Kidney (tissue), 22 donors: ENCODE measurements at places on chromosomes 13 and 19. TPM values are rescaled to one million over a fixed set of nuclear protein-coding genes. Genes with fewer than 3 reads are reported as not detected.

Gene CASP14
- 0.16 TPM for total RNA-seq

Gene ZNF772
- 20.0 TPM for total RNA-seq

Gene ZNF44
- total RNA-seq, result 35.5 TPM

Gene ZNF850
- 4.2 TPM for total RNA-seq

Gene LILRB2
- 11.5 TPM for total RNA-seq

Gene GAPDHS
- total RNA-seq, result not detected

- H3K4me1 ChIP-seq, result no peaks in the 10 kb centered on the region
- H3K36me3 ChIP-seq, result no peaks in the 10 kb centered on the region
- no peaks in the 10 kb centered on the region for H3K27me3 ChIP-seq
- H3K4me3 ChIP-seq, result no peak overlapping the region
- DNase-seq, result no peak
- H3K27ac ChIP-seq, result no peak overlapping the region
Observed at GRCh38 chr19:35879068-35879467, 10.7 kb downstream of the APLP1 start.

DNA sequence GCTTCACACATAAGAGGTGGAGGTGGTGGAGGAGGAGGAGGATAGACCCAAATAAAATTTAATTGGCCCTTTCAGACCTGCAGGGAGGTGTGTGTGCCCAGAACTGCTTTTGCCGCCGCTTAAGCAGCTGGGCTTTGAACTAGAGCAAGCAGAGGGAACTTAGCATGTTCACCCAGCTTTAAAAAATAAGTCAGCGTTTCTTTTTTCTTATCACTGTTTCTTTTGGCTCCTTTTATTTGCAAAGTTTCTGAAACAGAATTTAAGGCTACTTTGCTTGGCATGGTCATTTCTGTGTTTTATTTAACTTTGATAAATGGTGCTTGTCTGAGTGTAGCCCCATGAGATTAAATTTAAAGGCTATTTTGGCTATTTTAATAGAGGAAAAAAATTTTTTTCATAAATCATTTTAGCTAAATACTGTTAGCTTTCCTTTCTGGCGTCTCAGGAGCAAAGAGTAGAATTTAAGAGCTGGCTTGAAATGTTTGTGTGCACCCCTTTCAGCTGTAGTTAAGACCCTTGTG is 43.3 kb upstream of the RNF113B start:
- peaks cover 33% of the 10 kb centered on the region for H3K4me1 ChIP-seq
- DNase-seq, result no peak
- H3K27me3 ChIP-seq, result no peaks in the 10 kb centered on the region
- H3K36me3 ChIP-seq, result peaks cover 8% of the 10 kb centered on the region
- no peak overlapping the region for H3K4me3 ChIP-seq
- peak overlapping the region; percentile 42 for H3K27ac ChIP-seq

- no peak for DNase-seq
- H3K27ac ChIP-seq, result no peak overlapping the region
- no peaks in the 10 kb centered on the region for H3K36me3 ChIP-seq
- no peaks in the 10 kb centered on the region for H3K27me3 ChIP-seq
- H3K4me1 ChIP-seq, result no peaks in the 10 kb centered on the region
Observed at GRCh38 chr19:21694171-21694906, 73.0 kb downstream of the ZNF100 start.

GRCh38 chr13:43196086-43196621 is 172.8 kb downstream of the DNAJC15 start:
- no peaks in the 10 kb centered on the region for H3K36me3 ChIP-seq
- DNase-seq, result no peak
- no peaks in the 10 kb centered on the region for H3K4me1 ChIP-seq
- no peak overlapping the region for H3K27ac ChIP-seq
- H3K4me3 ChIP-seq, result no peak overlapping the region

- peaks cover 29% of the 10 kb centered on the region for H3K4me1 ChIP-seq
- H3K27me3 ChIP-seq, result no peaks in the 10 kb centered on the region
Observed at GRCh38 chr19:4980838-4981680, 12.1 kb downstream of the KDM4B start.

GRCh38 chr13:25409938-25410337 is 38.2 kb downstream of the ATP8A2 start:
- H3K27ac ChIP-seq, result no peak overlapping the region
- DNase-seq, result no peak
- H3K36me3 ChIP-seq, result no peaks in the 10 kb centered on the region
- no peaks in the 10 kb centered on the region for H3K4me1 ChIP-seq
- no peaks in the 10 kb centered on the region for H3K27me3 ChIP-seq
